ENCODE measurements at places on chromosomes 4 and X. TPM values are rescaled to one million over a fixed set of nuclear protein-coding genes. Genes with fewer than 3 reads are reported as not detected.

DNA sequence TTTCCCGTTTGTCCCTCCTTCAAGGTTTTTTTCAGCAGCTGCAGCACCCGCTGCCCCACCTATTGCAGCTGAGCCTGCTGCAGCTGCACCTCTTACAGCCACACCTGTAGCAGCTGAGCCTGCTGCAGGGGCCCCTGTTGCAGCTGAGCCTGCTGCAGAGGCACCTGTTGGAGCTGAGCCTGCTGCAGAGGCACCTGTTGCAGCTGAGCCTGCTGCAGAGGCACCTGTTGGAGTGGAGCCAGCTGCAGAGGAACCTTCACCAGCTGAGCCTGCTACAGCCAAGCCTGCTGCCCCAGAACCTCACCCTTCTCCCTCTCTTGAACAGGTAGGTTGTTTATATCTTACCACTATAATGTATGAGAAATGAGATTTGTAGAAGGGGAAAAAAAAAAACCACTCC is 4.5 kb downstream of the PRR27 start:
- H3K27me3 ChIP-seq = no peaks in the 10 kb centered on the region
- no peaks in the 10 kb centered on the region for H3K4me1 ChIP-seq
- H3K36me3 ChIP-seq = no peaks in the 10 kb centered on the region
- no peak for DNase-seq

- H3K4me3 ChIP-seq = no peak overlapping the region
- no peaks in the 10 kb centered on the region for H3K36me3 ChIP-seq
- no peak overlapping the region for H3K27ac ChIP-seq
- peaks cover 8% of the 10 kb centered on the region for H3K4me1 ChIP-seq
These were observed 2.8 kb upstream of the CPLX1 start for GRCh38 chr4:828641-829271.

HTN1 gene
- total RNA-seq = not detected

- H3K4me3 ChIP-seq = no peak overlapping the region
- H3K27me3 ChIP-seq = no peaks in the 10 kb centered on the region
- no peak overlapping the region for H3K27ac ChIP-seq
- H3K36me3 ChIP-seq = no peaks in the 10 kb centered on the region
- H3K4me1 ChIP-seq = no peaks in the 10 kb centered on the region
- no peak for DNase-seq
These were observed 238.8 kb upstream of the PCDH10 start for GRCh38 chr4:132910229-132910748.

DNA sequence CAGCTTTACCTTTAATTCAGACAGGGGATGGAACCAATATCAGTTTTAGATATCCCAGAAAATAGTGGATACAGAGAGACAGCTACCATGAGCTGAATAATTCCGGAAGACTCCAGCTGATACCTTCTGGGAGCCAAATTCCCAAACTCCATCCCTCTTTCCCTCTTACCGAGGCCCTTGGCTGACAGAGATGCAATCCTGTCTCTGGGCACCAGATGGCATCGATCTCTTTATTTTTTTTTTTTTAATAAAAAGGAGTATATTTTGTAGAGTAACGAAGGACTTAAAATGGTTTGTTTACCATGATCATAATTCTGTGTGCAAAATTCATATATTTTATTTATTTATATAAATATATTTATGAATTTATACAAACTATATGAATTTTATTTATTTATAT is 31.0 kb downstream of the RAB40A start:
- H3K4me3 ChIP-seq = no peak overlapping the region
- peak; percentile 13 for DNase-seq
- no peak overlapping the region for H3K27ac ChIP-seq

PDGFC gene
- 14.6 TPM for total RNA-seq

GRCh38 chrX:124388562-124388961 is 42.2 kb downstream of the SH2D1A start:
- no peaks in the 10 kb centered on the region for H3K4me1 ChIP-seq
- H3K27me3 ChIP-seq = no peaks in the 10 kb centered on the region
- H3K27ac ChIP-seq = no peak overlapping the region
- no peaks in the 10 kb centered on the region for H3K36me3 ChIP-seq
- H3K4me3 ChIP-seq = no peak overlapping the region
- DNase-seq = peak; percentile 48

DNA sequence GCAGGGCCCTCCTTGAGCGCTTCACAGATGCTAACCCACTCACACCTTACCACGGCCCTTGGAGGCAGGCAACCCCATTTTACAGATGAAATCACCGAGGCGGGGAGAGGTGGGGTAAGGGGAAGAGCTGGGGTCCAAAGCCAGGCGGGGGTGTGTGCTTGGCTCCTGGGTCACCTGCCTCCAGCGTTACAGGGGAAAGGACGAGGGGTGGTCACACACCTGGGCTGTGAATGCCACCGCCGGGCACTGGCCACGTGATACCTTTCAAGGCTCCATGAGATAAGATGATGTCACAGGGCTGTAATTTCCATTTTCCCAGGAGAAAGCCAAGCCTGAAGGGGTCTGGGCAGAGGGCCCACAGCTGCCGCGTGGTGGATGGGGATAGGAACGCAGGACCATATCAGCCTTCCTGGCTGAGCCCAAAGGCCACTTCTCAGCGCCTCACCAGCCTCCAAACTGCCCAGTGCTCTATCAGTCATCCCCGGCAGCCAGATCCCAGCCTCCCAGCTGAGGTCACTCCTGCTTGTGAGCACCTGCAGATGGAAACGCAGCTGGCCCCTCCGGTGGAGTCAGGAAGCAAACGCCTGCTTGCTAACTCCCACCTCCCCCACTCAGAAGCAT is 62.4 kb upstream of the CRMP1 start:
- H3K27ac ChIP-seq = no peak overlapping the region
- peaks cover 5% of the 10 kb centered on the region for H3K4me1 ChIP-seq
- H3K4me3 ChIP-seq = no peak overlapping the region
- H3K27me3 ChIP-seq = peaks cover 18% of the 10 kb centered on the region
- H3K36me3 ChIP-seq = no peaks in the 10 kb centered on the region
- DNase-seq = peak; percentile 36

DNA sequence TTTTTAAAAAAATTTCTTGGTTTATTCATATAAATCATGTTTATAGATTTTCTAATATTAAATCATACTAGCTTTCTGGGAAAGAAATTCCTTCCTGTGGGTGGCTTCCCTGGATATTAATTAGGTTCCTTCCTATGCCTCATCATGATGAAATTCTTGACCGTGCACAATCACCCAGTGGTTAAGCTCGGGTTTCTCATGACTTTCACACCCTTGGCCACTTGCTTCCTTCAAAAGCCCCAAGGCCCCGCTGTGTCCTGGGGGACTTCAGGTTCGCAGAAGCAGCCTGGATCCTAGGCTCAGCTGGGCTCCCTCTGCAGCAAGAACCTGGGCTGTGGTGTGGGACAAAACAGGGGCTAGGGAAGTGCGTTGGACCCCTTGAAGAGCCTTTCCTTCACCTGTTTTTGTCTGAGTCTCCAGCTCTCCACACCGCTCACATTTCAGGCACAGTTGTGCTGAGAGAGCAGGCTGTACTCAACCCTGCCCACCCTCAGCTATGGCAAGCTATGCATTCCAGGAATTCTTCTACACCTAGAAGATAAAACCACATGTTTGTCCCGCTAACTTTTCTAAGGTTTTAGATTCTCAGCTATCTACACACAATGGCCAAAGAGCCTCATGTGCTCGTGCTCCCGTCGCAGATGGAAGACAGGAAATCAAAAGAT is 48.9 kb upstream of the TMSB15B start:
- H3K4me1 ChIP-seq = no peaks in the 10 kb centered on the region
- no peaks in the 10 kb centered on the region for H3K36me3 ChIP-seq

NDP gene
- total RNA-seq = not detected

DNA sequence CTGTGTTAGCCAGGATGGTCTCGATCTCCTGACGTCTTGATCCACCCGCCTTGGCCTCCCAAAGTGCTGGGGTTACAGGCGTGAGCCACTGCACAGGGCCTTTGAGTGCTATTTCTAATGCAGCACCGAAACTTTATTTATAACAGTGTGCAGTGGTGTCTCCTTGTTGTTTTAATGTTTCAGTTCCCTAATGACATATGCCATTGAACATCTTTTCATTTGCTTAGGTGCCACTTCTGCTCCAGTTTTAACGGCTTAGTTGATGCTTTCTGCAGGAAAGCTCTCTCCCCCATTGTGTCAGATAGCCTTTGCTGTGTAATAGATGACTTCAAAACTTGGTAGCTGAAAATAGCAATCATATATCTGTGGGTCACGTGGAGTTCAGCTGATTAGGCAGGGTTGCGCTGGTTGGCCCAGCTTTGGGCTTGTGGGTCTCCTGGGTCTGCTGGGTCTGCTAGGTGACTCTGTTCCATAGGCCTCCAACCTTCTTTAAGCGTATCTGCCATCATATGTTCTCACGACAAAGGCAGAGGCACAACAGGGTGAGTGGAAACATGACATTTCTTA is 76.4 kb upstream of the SHISA3 start:
- H3K36me3 ChIP-seq = no peaks in the 10 kb centered on the region
- DNase-seq = no peak
- H3K4me3 ChIP-seq = no peak overlapping the region
- H3K27me3 ChIP-seq = no peaks in the 10 kb centered on the region

GRCh38 chr4:134747108-134747805 is 545.7 kb upstream of the PABPC4L start:
- DNase-seq = no peak
- H3K27ac ChIP-seq = no peak overlapping the region
- no peaks in the 10 kb centered on the region for H3K27me3 ChIP-seq
- H3K4me1 ChIP-seq = no peaks in the 10 kb centered on the region

ENAM gene
- total RNA-seq = not detected

RNF128 gene
- not detected for total RNA-seq

DNA sequence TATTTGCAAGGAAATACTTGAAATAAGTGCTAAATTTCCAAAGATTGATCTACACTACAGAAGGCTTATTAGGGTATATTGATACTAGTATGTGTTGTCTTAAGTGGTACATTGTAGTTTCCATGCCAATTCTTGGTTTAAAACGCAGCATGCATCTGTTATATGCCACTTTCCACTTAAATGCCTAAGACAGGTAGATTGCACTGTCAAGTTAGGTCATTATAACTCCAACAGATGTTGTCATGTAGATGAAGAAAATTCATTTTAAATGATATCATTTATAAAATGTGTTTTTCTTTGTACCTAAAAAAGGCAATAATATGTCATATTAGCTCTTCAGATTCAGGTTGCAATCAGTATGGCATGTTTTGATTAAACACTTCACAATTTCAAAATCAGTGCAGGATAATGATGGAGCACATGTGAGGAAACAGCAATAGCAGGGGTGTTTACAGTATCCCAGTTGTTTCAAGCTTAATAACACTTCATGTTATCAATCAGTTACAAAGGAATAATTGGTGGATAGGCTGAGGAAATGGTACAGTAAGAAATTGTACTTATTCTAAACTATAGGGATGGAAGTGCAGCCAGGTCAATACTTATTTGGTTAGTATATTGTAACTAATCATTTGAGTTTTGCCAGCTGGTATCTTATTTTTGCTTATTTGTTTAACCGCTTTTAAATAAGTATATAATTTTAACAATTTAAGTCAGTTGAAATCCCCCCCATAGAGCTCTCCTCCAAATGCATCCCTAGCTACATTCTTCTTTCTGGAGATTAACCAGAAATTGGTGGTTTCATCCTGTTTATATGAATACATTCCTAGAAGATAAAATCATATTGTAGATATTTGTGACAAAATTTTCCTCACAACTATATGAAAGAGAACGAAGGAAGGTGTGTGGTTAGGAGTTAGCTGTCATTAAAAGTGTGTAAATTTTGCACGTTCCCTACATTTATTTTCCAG is 454.4 kb upstream of the ATOH1 start:
- no peak overlapping the region for H3K4me3 ChIP-seq
- no peaks in the 10 kb centered on the region for H3K27me3 ChIP-seq
- peak overlapping the region; percentile 22 for H3K27ac ChIP-seq
- peaks cover 9% of the 10 kb centered on the region for H3K4me1 ChIP-seq

- H3K36me3 ChIP-seq = no peaks in the 10 kb centered on the region
- H3K27me3 ChIP-seq = no peaks in the 10 kb centered on the region
- H3K4me1 ChIP-seq = peaks cover 9% of the 10 kb centered on the region
- DNase-seq = peak; percentile 52
- no peak overlapping the region for H3K4me3 ChIP-seq
These were observed 119.1 kb downstream of the CNKSR2 start for GRCh38 chrX:21493226-21493830.

- DNase-seq = no peak
- no peaks in the 10 kb centered on the region for H3K4me1 ChIP-seq
- no peak overlapping the region for H3K4me3 ChIP-seq
- no peak overlapping the region for H3K27ac ChIP-seq
These were observed 122.9 kb downstream of the RS1 start for GRCh38 chrX:18548996-18549395.

DNA sequence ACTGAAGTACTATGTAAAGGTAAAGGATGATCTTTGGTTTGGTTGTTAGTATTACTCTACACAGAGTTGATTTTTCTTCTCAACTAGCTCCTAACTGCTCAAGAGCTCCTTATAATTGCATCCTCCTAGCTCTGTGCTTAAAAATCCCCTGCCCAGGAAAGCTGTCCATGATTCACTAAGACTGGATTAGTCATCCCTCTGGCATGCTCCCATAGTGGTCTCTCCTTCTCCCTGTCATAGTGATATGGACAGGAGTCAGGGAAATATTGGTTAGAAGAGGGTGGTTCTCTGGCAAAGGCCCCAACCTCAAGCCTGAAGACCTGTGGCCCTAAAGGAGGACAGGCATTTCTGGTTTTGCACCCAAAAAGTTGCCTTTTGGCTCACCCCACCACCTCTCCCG is 242.3 kb upstream of the KCNIP4 start:
- H3K27ac ChIP-seq = no peak overlapping the region
- no peaks in the 10 kb centered on the region for H3K4me1 ChIP-seq
- no peaks in the 10 kb centered on the region for H3K27me3 ChIP-seq
- peak; percentile 14 for DNase-seq

SH2D1A gene
- total RNA-seq = not detected

EDA2R gene
- total RNA-seq = 0.38 TPM

GRCh38 chr4:11418610-11419009 is 10.1 kb downstream of the HS3ST1 start:
- H3K36me3 ChIP-seq = no peaks in the 10 kb centered on the region
- no peaks in the 10 kb centered on the region for H3K4me1 ChIP-seq
- no peak overlapping the region for H3K27ac ChIP-seq
- peaks cover 7% of the 10 kb centered on the region for H3K27me3 ChIP-seq
- no peak overlapping the region for H3K4me3 ChIP-seq

GABRQ gene
- 0.30 TPM for total RNA-seq

DNA sequence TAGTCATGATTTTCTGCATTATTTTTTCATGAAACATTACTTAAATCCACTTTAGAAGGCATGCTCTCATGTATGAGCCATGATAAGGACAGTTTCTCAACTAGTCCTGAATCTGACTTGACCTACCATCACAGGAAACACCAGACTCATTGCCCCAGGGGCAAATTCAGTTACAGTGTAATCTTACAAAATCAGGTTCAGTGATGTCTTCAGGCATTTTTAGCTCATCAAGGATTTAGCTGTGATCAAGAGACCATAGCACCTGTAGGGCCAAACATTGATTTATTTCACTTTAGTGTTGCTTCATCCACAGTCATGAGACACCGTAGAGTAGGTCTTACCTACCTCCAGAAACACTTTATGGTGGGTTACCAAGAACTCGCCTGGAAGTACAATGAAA is 3.1 kb upstream of the TASL start:
- H3K4me1 ChIP-seq = no peaks in the 10 kb centered on the region
- H3K36me3 ChIP-seq = no peaks in the 10 kb centered on the region
- DNase-seq = no peak
- H3K27me3 ChIP-seq = no peaks in the 10 kb centered on the region

AFM gene
- not detected for total RNA-seq
